ENCODE measurements at places on chromosomes 2 and 18.
A peak's percentile ranks its signal among the peaks of the same experiment; 100 is the strongest.

GRCh38 chr18:48065601-48065995 lies 135.1 kb upstream of the SMAD2 start:
- peak; percentile 63 for DNase-seq

GRCh38 chr2:17790536-17790935 lies 25.7 kb upstream of the MSGN1 start:
- DNase-seq: no peak

- no peak for DNase-seq
Measured at GRCh38 chr2:240348522-240348921, 86.9 kb upstream of the GPC1 start.

- no peak for DNase-seq
Measured at GRCh38 chr18:50071397-50071796, 123.5 kb downstream of the MYO5B start.

GRCh38 chr2:16821692-16822091 lies 156.1 kb upstream of the CYRIA start:
- DNase-seq: no peak

- no peak for DNase-seq
Measured at GRCh38 chr2:209458008-209458979, 34.4 kb downstream of the MAP2 start.

GRCh38 chr2:29004755-29005154 lies 23.7 kb downstream of the TOGARAM2 start:
- DNase-seq: no peak

DNA sequence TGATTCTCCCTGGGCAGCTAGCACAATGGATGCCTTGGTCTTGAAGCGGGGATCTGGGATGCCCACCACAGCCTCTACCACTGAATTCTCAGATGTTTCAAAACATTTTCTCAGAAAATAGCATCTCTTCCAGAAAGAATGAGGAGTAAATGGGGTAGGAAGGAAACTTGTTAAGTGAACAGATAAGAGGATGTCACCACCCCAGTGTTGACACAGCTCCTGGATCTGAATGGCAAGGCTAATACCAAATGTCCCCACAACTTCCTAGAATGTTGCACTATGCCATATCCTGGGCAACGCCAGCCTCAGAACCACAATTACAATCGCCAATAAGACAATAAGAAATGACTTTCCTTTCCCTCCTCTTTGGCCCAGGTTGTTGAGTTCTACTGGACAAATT lies 177.2 kb downstream of the BCL11A start:
- no peak for DNase-seq

DNA sequence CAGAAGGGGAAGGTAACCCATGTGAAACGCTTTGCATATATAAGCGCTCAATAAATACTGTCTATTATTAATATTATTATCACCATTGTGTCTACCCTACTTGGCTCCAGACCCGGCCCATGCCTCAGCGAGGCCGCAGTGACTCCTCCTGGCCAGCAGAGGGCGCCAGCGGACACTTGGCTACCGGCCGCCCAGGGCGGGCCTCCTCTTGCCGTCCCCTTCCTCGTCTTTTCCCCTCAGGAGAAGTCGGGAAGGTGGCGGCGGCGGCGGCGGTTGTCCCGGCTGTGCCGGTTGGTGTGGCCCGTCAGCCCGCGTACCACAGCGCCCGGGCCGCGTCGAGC lies at the start of gene AGFG1:
Gene AGFG1 (plus strand): TSS at position 233 of the 341 bp plus-strand sequence. CDS start 266 bp downstream, outside the sequence.
- DNase-seq: peak; percentile 96

- DNase-seq: peak; percentile 60
Measured at GRCh38 chr18:46426021-46426678, 230.9 kb downstream of the LOXHD1 start.

- DNase-seq: no peak
Measured at GRCh38 chr2:50004667-50005066, 850.4 kb upstream of the FSHR start.

GRCh38 chr2:80244905-80245584 lies 59.5 kb downstream of the LRRTM1 start:
- DNase-seq: no peak

GRCh38 chr2:176445956-176446355 lies 176.7 kb downstream of the MTX2 start:
- no peak for DNase-seq

DNA sequence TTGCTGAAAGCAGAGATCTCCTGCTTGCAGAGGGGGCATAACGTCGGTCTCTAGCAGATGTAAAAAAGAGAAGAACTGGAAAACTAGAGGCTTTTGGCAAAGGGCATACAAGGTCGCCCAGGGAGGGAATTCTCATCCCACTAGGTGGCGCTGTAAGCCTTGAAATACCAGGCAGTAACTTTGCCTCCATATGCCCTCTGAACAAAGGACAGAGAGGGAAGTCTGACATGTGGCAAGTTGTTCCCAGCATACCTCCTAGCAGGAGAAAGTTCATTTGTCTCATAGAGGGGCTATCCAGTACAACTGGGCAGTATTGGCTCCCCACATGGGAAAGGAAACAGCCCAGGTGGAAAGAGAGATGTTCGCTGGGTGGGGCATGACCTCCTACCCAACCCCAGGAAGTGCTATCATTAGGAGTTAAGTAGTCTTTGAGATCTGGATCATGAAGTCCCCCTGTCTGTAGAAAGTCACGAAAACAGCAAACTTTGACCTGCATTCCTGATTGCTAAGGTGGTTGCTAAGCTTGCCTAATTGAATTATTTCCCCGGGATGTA lies 39.9 kb downstream of the STK17B start:
- no peak for DNase-seq

GRCh38 chr2:127370010-127370409 lies 17.8 kb downstream of the MAP3K2 start:
- DNase-seq: no peak

DNA sequence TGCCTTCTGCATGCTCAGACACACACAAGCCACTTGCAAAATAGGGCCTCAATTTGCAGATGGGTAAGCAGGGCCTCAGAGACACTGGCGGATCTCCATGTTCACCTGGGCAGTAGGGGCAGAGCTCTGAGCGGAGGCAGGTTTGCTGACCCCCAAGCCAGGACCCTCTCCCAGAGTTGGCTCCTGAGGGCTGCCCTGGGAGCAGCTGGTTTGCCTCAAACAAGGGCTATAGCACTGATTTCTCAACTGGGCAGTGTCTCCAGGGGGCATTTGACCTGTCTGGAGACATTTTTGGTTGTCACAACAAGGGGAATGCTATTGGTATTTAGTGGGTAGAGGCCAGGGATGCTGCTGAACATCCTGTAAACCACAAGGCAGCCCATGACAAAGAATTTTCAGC lies 11.6 kb downstream of the GLI2 start:
- DNase-seq: no peak

GRCh38 chr2:3771576-3771975 lies 68.2 kb downstream of the DCDC2C start:
- DNase-seq: peak; percentile 67

DNA sequence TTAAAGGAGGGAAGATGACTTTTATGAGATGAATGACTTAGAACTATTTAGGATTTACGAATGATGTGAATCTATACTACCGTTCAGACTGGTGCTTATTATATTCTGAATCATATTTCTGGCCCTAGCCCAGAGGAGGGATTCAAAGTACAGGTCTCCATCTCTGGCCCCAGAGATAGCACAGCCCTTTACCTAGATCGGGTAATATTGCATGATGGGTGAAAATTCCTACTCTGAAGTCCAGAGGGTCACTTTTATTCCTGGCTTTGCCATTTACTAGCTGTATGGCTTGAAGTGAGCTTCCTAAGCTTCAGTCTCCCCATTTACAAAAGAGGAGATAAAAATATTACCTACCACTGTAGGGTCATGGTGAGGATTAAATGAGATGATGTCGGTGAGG lies 135.8 kb upstream of the OSR1 start:
- DNase-seq: no peak

- no peak for DNase-seq
Measured at GRCh38 chr2:1995987-1996386, 251.7 kb upstream of the PXDN start.

GRCh38 chr2:238567067-238567855 lies 140.5 kb downstream of the ASB1 start:
- peak; percentile 53 for DNase-seq

DNA sequence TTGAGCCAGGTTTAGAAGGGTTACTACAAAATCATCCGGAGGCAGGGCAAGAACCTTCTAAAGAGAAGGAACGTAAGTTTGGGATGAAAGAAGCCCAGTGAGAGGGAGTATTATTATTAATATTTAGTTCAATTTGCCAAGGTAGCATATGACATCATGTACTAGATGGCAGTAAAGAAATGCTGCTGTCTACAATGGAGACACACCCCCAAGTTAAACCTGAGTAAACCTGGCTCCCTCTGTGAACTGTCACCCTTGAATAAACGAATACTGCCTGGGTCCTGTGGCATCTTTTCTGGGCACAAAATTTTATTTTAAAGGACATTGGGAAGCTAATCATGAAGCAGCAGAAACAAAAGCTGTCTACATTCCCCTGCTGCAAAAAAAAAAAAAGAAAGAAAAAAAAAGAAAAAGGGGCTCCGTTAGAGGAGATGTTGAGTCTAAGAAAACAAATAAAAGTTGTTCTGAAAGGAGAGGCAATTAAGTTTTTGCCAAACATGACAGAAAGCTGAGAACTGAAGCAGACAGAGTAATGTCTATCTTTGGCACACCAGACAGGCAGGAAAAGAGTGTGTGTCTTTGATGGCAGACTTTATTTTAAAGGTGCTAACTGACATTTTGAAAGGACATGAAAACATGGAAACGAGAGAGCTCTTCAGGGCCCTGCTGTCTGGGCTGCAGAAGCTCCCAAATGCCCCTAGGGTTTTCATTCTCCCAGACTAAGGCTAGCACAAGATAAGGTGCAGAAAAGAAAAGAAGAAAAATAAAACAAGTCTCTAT lies 557.7 kb upstream of the CHAC2 start:
- no peak for DNase-seq

GRCh38 chr2:113755835-113756354 lies 547 bp downstream of the SLC35F5 start:
- DNase-seq: no peak

DNA sequence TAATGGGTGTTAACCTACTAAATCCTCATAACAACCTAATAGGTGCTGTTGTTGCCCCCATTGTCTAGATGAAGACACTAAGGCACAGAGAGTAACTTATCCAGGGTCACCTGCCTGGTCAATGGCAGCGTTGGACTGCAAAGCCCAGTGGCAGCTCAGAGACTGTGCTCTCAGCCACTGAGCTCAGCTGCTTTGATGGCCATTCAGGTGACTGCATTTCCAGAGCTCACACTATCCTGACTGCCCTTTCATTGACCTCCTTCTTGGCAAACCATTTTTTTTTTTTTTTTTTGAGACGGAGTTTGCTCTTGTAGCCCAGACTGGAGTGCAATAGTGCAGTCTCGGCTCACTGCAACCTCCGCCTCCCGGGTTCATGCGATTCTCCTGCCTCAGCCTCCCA lies 115.2 kb downstream of the MAPK4 start:
- peak; percentile 36 for DNase-seq

DNA sequence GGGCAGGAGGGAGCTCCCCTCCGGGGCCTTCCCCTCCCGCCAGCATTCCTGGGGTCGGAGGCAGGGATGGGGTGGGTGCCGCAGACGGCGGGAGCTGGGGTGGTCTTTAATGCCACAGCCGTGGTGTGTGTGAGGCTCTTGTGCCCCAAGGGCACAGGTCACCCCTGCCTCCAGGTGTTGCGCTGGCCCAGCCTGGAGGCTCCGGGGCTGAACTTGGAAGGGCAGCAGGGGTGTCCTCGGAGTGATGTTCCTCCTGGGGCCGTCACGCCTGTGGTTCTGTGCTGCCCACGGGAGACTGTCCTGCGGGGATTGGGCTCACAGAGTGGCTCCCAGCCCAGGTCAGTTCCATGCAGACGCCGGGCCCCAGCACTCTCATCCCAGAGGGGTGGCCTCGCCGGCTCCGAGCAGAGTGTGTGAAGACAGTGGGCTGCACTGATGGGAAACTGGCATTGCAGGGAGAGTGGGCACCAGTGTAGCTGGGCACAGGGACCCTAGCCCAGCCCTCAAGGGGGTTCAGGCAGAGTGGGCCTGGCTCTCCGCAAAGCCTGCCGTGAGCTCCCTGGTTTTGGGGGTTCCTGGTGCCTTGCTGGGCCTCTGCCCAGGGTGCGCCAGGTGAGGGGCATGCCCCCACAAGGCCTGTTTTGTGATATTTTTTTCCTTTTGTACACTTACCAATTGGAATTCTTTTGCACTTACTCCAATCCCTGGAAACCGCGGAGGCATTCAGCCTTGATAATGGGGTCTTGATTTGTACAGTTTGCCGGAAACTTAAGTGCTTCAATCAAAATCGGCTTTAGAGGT lies 56.7 kb downstream of the NFATC1 start:
- DNase-seq: no peak

GRCh38 chr2:1645761-1646476 lies 98.4 kb downstream of the PXDN start:
- DNase-seq: peak; percentile 67

GRCh38 chr2:16203069-16203468 lies 262.7 kb downstream of the MYCN start:
- no peak for DNase-seq

DNA sequence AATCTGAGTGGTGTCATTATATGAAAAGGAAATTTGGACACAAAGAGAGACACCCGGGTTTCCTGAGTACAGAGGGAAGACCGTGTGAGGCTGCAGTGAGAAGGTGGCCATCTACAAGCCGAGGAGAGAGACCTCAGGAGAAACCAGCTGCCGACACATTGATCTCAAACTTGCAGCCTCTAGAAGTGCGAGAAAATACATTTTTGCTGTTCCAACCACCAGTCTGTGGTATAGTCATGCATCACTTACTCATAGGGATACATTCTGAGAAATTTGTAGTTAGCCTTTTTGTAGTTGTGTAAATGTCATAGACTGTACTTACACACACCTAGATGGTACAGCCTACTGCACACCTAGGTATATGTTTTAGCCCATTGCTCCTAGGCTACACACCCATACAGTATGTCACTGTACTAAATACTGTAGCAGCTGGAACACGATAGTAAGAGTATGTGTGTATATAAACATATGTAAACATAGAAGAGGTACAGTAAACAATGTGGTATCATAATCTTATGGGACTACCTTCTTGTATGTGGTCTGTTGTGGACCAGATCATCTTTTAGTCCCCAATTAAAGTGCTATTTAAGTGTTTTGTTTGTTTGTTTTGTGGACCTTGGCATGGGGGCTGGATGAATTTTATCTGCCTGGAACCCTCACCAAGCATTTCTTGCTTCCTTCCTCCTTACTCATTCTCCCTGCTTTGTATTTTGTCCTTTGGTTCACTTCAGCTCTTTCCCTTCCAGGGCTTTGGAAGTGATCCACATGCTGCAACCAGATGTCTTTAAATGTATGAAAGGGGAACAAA lies 38.3 kb upstream of the SESTD1 start:
- DNase-seq: no peak

DNA sequence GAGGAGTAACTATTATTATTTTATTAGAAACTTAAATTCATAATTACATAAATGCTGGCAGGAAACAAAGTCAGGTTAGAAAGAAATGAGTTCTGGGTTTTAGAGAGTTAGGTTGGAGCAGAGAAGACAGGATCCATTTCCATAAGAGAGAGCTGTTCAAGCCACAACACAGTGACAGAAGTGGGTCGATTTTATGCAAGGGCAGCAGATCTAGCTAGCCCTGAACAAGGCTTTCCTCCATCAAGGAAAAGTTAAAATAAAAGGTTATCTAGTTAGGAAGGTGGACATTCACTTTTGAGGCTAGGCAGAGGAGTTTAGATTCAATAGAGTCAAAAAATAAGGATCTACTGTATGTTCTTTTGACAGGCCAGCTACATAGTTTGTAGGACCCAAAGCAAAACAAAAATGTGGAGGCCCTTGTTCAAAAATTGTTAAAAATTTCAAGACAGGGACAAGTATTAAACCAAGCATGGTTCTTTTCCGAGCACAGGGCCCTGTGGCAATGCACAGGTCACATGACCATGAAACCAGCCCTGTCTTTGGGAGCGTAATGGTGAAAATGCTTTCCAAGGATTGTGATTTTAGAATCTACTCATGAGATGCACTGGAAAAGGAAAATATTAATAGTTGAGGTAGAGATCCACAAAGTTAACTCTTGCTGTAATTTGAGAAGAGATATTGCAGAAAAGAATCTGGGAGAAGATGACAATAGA lies 91.2 kb upstream of the CREB1 start:
- no peak for DNase-seq
